Naive thymus-derived CD8-positive, alpha-beta T cell (primary cell): ENCODE measurements at places on chromosomes 7 and 10. TPM values are rescaled to one million over a fixed set of nuclear protein-coding genes. Genes with fewer than 3 reads are reported as not detected.

DNA sequence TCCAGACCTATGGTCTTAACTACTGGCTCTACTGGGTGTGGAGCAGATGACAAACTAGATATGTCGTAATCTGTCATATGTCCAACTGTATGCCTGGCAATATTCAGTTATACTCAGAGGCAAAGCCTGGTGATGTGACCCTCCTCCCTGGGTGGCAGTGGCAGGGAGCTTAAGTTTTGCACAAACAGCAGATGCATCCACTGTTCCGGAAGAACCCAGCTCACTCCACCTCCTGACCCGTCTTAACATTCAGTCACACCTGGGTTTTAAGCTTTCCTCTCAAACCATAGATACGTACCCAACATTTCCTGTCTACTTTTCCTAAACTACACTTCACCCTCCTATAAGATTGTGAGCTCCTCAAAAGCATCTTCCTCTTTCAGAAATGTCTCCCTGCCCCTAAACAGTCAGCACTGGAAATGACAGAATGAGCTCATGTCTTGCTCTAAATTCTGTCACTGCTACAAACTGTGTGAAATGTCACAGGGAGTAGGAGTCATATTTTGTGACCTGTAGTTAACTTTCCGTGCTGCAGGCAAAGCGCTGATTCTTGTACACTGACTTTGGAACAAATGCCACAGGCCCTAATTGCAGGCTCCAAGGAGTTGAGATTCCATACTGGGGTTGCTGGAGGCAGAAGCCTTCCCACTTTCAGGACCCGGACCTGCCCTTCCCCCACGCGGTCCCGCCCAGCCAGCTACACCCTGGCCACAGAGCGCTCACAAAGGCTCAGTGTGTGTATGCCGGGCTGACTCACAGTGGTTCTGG is 23.9 kb downstream of the SCD start:
- no peaks in the 10 kb centered on the region for H3K36me3 ChIP-seq
- H3K4me1 ChIP-seq = peaks cover 32% of the 10 kb centered on the region
- H3K27ac ChIP-seq = peak overlapping the region; percentile 92
- peak overlapping the region; percentile 69 for H3K4me3 ChIP-seq
- H3K27me3 ChIP-seq = no peaks in the 10 kb centered on the region

DNA sequence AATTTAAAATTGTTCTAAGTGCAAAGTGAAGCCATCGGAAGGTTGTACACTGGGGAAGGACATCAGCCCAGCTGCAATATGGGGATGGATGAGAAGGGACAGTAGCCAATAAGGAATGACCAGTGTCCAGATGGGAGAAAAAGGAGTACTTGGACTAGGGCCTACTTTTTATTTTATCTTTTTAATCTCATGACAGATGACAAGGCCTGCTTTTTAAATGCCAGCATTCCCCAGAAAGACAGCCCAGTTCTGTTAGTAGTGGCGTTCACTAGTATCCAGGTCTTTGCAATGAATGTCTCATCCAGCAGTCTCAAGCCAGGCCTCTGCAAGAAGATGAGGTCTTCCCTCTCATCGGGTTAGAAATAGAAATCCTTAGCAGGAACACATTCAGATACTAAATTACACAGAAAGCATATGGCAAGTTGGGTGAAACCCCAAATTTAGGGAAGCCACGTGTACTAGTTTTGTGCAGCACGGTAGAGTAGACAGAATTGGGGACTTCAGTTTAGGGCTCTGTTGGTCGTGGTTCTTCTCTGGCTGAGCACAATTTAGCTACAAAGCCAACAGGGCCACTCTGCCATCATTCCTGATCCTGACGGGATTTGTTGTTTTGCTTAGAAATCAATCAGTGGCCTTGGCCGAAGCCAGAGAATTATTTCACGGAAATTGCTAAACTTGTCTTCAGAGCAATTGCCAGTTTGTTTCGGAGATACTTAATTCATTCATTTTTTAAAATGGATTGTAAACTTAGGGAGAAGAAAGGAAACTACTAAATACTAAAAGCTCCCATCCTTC is 227.8 kb downstream of the ARHGAP21 start:
- H3K4me3 ChIP-seq = no peak overlapping the region
- H3K36me3 ChIP-seq = no peaks in the 10 kb centered on the region
- peaks cover 9% of the 10 kb centered on the region for H3K27me3 ChIP-seq
- no peak for DNase-seq
- no peak overlapping the region for H3K27ac ChIP-seq

DNA sequence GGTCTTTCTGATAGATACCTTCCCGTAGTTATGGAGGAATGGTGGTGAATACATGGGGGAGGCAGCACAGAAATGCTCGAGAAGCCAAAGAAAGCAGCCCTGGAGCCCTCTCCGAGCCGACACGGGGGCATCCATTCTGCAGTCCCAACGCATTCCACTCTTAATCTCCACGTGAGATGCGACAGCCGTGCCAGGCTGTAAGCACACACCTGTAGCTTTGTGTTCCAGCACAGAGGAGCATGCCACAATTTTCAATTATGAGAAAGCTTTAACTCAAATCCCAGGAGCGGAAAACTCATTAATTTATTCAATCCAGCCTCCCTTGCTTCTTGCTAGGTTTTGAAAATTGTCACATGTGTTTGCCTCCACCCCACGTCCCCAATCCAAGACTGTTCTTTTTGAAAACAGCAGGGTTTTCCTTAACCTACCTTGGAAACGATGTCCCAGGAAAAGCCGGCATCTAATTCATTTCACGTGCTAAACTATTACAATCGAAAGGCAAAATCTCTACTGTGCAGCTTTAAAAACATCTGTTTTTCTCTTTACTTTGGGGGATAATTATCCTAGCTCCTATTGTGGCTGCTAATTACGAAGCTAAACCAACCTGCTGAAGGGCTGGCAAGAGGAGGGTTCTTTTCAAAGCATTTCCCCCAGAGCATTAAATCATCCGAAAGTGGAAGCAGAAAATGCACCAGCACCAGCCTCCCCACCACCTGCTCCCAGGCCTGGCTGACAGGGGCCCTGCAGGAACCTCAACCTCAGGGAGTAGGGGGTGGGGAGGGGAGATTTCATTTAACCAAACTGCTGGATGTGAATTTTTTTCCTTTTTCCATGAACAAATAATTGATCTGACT is 56.0 kb upstream of the CHST15 start:
- H3K4me1 ChIP-seq = peaks cover 4% of the 10 kb centered on the region
- H3K4me3 ChIP-seq = no peak overlapping the region
- no peak for DNase-seq
- H3K27ac ChIP-seq = no peak overlapping the region
- H3K27me3 ChIP-seq = peaks cover 8% of the 10 kb centered on the region

DNA sequence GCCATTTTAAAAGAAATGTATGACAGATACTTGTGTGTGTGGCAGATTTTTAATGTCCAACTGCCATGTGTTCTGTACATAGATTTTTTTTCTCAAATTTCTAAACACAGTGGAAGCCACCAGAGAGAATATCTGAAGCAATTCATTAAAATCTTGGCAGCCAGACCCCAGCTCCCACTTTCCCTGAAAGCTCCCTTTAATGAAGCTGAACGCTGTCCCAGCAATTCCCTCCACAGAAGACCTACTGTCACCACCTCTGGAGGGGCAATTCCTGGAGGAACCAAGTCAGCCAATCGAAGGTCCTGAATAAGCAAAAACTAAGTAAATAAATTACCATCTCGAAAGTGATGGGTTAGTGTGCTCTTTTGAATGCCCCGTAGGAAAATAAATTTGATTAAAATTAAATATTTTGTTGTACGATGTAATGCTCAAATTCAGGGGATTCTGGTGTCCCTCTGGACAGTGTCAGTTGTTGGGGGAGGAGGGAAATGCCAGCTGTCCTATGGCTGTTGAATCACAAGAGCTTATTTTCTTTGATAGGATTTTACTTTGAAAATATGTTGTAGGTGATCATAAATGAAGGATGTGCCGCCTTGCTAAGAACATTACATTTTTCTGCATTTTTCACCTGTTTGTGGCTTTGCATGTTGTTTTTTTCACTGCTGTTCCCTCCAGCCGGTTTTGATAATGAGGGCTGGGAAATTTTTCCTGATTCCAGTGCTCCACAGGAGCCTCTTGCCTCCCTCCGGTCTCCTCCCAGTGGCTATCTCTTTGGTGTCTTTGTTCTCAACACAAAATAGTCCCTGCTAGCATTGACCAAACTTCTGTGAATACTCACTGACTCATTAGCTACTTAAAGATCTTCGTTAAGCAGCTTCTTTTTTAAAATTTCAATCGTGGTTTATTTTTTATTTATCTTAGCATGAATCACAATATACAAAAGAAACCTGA is 9.2 kb upstream of the GSAP start:
- no peak overlapping the region for H3K4me3 ChIP-seq
- H3K36me3 ChIP-seq = no peaks in the 10 kb centered on the region
- no peak overlapping the region for H3K27ac ChIP-seq

DNA sequence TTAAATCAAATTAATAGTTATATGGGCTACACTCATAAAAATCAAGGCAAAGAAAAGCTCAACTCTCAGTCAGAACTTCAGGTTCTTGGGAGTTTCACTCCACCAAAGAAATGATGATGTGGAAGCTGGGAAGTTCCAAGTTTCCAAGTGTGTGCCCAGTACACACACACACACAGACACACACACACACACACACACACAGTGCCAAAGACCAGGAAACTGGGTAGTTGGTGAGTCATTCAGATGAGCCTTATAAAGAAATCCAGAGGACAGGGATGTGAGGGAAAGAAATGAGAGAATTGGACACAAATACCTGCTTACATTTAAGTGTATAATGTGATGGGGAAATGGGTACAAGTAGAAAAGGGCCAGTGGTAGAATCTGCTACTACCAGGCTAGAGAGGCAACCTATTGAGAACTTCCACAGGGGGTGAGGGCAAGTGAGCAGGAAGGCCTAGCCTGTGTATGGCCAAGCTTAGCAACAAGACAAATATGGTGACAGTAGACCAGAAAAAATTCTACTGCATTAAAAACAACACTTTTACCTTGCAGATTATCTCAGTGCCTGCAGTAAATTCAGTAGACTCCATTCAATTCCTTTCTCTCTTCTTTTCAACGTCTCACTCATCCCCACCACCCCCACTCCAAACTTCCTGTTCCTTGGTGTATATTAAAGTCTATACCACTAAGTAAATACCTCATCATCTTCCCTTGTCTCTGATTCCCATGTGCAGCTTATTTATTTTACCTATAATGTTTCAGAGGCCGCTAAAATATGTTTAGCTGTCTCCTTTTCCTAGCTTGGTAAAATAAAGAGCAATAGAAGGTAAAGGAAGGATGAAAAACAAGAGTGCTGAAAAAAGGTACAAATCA is 95.0 kb downstream of the CABCOCO1 start:
- no peaks in the 10 kb centered on the region for H3K4me1 ChIP-seq
- no peaks in the 10 kb centered on the region for H3K36me3 ChIP-seq
- H3K27me3 ChIP-seq = no peaks in the 10 kb centered on the region
- no peak overlapping the region for H3K27ac ChIP-seq

- no peak overlapping the region for H3K27ac ChIP-seq
- peaks cover 4% of the 10 kb centered on the region for H3K36me3 ChIP-seq
- H3K4me1 ChIP-seq = no peaks in the 10 kb centered on the region
- no peaks in the 10 kb centered on the region for H3K27me3 ChIP-seq
Observed at GRCh38 chr10:59037018-59037389, 139.4 kb upstream of the PHYHIPL start.

DNA sequence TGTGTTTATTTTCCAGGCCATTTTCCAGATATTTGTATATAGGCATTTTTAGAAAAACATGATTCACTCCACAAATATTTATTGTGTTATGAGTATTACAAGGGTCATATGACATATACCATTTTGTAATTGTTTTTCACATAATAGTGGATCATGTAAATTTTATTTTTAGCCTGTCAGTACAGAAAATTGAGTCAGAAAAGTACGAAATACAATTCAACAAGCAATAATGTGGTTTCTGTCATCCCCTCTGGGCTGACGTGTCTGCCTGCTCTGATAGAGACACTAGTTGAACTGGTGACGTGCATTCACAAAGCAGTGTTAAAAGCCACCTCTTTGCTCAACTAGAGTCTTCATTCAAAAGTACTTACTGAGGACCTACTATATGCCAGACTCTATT is 97.9 kb upstream of the STEAP1B start:
- no peaks in the 10 kb centered on the region for H3K4me1 ChIP-seq
- peaks cover 24% of the 10 kb centered on the region for H3K27me3 ChIP-seq
- no peak overlapping the region for H3K27ac ChIP-seq
- DNase-seq = no peak
- no peaks in the 10 kb centered on the region for H3K36me3 ChIP-seq

GRCh38 chr7:32066441-32066840 is 3.8 kb downstream of the PDE1C start:
- no peak for DNase-seq
- no peaks in the 10 kb centered on the region for H3K36me3 ChIP-seq
- no peak overlapping the region for H3K4me3 ChIP-seq
- peaks cover 20% of the 10 kb centered on the region for H3K27me3 ChIP-seq
- H3K27ac ChIP-seq = no peak overlapping the region

GRCh38 chr10:51860257-51860656 is 160.9 kb upstream of the CSTF2T start:
- no peak for DNase-seq
- H3K36me3 ChIP-seq = no peaks in the 10 kb centered on the region
- no peaks in the 10 kb centered on the region for H3K4me1 ChIP-seq
- H3K27me3 ChIP-seq = no peaks in the 10 kb centered on the region

- H3K4me3 ChIP-seq = no peak overlapping the region
- H3K36me3 ChIP-seq = peaks cover 86% of the 10 kb centered on the region
- no peak for DNase-seq
- no peak overlapping the region for H3K27ac ChIP-seq
Observed at GRCh38 chr7:67019562-67020390, 23.1 kb downstream of the TYW1 start.

DNA sequence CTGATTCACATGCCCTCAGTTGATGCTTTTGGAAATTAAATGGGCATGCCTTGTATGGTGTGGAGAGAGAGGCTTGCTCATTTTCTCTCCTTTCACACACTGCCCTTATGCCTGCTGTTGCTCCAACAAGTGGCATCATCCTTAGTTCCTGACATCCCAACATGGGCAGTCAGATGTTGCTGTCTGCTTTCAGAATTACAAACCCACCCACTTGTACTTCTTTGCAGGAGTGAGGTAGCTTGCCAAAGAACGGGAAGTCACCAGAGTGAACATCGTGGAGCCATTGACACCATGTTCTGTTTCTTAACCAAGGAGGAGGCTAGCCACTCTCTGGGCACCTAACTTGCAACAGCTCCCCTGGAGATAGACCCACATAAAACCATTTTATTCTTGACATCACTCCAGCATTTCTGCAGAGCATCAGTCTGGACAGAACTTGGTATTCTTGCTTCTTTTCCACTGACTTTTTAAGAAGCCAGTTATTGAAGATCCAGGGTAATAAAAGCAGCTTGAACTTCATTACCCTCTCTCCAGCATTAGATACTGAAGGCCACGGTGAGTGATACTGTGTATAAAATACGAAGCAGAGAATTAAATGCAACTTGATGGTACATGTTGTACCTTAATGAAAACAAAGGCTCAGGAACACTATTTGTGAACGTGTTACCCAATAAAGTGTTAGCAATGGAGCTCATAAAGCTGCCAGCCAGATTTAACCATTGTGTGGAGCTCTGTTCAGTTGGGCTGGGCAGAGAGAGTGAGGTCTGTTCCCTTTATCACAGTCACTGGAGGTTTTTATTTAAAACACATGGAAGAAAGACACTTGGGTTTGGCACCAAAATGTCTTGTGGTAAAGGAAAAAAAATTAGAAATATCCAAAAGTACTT is 195.8 kb upstream of the HABP2 start:
- peaks cover under 1% of the 10 kb centered on the region for H3K4me1 ChIP-seq
- no peak overlapping the region for H3K27ac ChIP-seq
- no peak for DNase-seq
- H3K36me3 ChIP-seq = no peaks in the 10 kb centered on the region
- H3K27me3 ChIP-seq = no peaks in the 10 kb centered on the region
- no peak overlapping the region for H3K4me3 ChIP-seq

The ZDHHC4 gene
- polyA plus RNA-seq = 78.9 TPM

The ACBD5 gene
- 8.3 TPM for polyA plus RNA-seq

The ZNF804B gene
- not detected for polyA plus RNA-seq

The MGMT gene
- polyA plus RNA-seq = 41.7 TPM

The MOGAT3 gene
- not detected for polyA plus RNA-seq

The SPDYE1 gene
- polyA plus RNA-seq = 0.14 TPM

The FMC1 gene
- polyA plus RNA-seq = 53.6 TPM

The RBP4 gene
- polyA plus RNA-seq = not detected

The SSC4D gene
- 0.85 TPM for polyA plus RNA-seq

The UNC5B gene
- 0.03 TPM for polyA plus RNA-seq

The SFRP5 gene
- 12.3 TPM for polyA plus RNA-seq
